BJ (cell line): ENCODE measurements at places on chromosomes 5 and 9. TPM values are rescaled to one million over a fixed set of nuclear protein-coding genes. Genes with fewer than 3 reads are reported as not detected.

GAS1 gene
- 26.2 and 30.9 TPM in 2 replicates for polyA plus RNA-seq

TARS1 gene
- polyA plus RNA-seq: 121 and 228 TPM in 2 replicates

NOP16 gene
- 35.9 and 36.8 TPM in 2 replicates for polyA plus RNA-seq

FOXD4L5 gene
- not detected in 2 replicates for polyA plus RNA-seq

PCDHGA6 gene
- 3.3 and 4.3 TPM in 2 replicates for polyA plus RNA-seq

RAD1 gene
- 57.2 and 65.3 TPM in 2 replicates for polyA plus RNA-seq

HRH2 gene
- not detected in 2 replicates for polyA plus RNA-seq

AIF1L gene
- polyA plus RNA-seq: 0.05 TPM in 1 of 2 replicates, not detected in the other

FLT4 gene
- 0.09 and 0.27 TPM in 2 replicates for polyA plus RNA-seq
